ENCODE measurements at places on chromosomes 7 and 10.

GRCh38 chr10:116053910-116054309 lies 219.1 kb downstream of the GFRA1 start:
- DNase-seq: no peak

DNA sequence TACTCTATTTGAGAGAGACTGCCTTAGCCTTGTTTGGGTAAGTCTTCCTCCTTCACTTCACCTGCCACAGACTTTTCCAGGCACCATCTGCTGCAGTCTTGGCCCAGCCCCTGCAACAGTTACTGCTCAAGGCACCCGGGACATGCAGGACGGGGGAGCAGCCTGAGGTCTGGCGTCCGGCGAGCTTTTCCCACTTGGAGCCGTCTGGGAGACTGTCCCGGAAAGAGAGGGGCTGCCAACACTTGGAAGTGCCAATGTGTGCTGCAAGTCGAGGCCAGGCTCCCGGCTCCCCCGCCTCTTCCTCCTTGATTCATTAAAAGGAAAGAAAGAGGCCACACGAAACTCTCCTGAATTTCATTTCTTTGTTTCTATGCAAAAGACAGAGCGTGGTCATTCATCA lies 13.7 kb downstream of the HTRA1 start:
- DNase-seq: no peak

DNA sequence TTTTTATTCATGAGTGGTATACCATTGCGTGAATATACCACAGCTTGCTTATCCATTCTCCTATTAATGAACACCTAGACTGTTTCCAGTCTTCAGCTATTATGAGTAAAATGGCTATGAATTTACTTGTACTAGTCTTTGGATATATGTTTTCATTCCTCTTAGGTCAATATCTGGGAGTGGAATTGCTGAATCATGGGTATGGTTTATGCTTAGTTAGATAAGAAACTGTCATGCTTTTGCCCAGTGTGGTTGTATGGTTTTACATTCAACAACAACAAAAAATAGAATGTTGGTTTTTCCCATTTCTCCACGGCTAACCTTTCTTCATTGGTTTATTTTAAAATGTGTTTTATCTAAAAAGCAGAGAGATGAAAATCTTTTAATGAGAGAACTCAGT lies 308.3 kb downstream of the PHF14 start:
- DNase-seq: no peak

DNA sequence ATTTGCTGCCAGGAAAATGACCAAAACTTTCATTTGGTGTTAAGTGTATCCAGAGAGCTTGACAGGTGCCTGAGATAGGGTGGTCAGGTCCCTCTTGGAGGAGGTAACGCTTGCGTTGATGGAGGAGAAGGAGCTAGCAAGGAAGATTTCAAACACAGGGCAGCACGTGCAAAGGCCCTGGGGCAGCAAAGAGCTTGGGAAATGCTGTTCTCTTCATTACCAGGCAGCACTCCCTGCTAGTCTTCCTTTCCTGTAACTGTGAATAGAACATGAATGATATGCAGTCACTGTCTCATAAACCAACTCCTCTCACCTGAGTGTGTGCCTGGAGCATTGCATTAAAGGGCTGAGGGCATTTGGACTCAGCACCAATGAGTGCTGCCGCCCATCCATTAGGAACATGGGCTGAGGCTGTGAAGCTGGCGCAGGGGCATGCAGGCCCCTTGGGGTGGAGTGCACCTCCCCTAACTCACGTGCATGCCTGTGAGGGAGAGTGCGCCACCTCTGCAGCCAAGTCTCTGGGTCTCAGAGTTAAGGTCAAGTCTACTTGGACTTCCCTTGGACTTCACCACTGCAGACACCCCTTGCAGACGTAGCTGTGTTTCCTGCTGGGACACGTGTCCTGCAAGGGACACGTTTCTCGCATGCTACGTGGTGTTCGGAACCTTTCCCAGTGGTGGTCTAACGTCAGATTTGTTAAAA lies 136.8 kb downstream of the PAXIP1 start:
- no peak for DNase-seq

GRCh38 chr10:60237977-60238758 lies 151.5 kb downstream of the ANK3 start:
- no peak for DNase-seq

DNA sequence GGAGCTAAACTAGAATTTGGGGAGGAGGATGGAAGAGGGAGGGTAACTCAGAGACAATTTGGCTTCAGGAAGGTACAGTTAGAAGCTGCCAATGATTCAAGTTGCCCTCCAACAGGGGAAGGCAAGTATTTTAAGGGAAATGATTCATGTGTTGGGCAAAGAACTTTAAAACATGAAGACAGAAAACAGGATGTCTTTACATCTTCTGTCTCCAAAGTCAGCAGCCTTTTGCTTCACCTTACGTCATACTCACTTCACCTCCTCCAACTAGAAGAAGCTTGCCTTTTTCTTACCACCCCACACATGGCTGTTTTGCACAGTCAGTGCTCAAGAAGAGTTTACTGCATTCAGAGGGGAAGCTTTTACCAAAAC lies 36.1 kb downstream of the PPP1R3C start:
- no peak for DNase-seq

DNA sequence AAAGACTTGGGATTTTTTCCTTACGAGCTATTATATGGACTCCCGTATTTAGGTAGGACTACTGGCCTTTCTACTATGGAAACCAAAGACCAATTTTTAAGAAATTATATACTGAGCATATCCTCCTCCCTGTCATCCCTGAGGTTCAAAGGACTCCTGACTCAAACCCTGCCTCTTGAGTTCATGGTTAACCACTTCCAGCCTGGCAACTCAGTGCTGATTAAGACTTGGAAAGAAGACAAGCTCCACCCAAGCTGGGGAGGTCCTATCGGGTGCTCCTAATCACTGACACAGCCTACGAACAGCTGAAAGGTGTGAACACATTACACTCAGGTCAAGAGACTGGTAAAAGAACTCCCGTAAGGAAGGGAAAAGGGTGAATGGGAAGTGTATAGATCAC lies 66.8 kb downstream of the LYZL2 start:
- DNase-seq: no peak

DNA sequence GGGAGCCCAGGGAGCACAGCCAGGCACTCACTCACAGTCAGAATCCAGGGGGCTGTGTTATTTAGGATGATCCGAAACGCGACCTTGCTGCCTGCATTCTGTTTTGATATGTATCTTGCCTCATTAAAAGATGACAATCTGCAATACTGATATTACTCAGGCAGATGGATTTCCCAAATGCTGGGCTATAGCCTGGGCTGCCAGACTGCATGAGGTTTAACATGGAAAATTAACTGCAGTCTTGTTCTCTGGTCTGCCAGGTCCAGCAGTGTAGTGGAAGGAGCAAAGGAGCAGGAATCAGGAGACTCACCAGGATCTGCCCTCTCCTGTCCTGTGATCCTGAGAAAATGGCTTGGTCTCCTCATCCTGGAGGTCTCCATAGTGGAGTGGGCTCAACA lies 258.1 kb downstream of the PAXIP1 start:
- DNase-seq: no peak

GRCh38 chr10:96846395-96846794 lies 14.3 kb downstream of the LCOR start:
- DNase-seq: no peak

GRCh38 chr7:157044943-157045660 lies 34.6 kb upstream of the MNX1 start:
- DNase-seq: no peak

GRCh38 chr10:128744092-128744491 lies 617.9 kb upstream of the MKI67 start:
- DNase-seq: no peak

- DNase-seq: no peak
Measured at GRCh38 chr10:43060291-43060690, 16.6 kb upstream of the RET start.

- DNase-seq: no peak
Measured at GRCh38 chr7:155351120-155351870, 53.6 kb downstream of the INSIG1 start.

GRCh38 chr7:84073186-84073875 lies 121.3 kb downstream of the SEMA3A start:
- DNase-seq: no peak

- no peak for DNase-seq
Measured at GRCh38 chr10:62819141-62819920, 3.2 kb upstream of the EGR2 start.

DNA sequence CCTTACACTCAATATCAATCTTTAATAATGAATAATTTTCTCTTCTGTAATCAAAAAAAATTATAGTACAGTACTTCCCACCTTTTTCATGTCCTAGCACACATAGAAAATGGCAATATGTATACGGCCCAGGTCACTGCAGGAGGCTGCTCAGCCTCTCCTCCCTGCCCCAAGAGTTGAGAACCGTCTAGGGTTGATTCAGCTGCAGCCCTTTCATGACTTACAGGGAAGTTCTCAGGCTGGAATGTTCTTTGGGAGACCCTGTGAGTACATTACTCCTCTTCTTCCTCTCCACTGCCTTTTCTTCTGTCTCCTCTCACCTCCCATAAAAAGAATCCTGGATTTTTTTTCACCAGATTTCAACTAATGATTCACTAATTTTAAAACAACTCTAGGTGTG lies 180.0 kb downstream of the HDAC9 start:
- DNase-seq: no peak

GRCh38 chr7:139732471-139733167 lies 45.2 kb downstream of the HIPK2 start:
- DNase-seq: no peak

Measured in endothelial cell (in vitro differentiated cells).